ENCODE measurements at places on chromosomes 1 and 21. TPM values are rescaled to one million over a fixed set of nuclear protein-coding genes. Genes with fewer than 3 reads are reported as not detected.

GRCh38 chr1:75361260-75361659 is 227.1 kb downstream of the LHX8 start:
- no peak for DNase-seq

- no peak for DNase-seq
Measured at GRCh38 chr1:235157150-235157549, 3.9 kb downstream of the RBM34 start.

HSD11B1 gene
- total RNA-seq: 0.54 TPM

CELA2A gene
- not detected for total RNA-seq

- DNase-seq: no peak
Measured at GRCh38 chr1:158998037-158998780, 11.5 kb upstream of the IFI16 start.

DNA sequence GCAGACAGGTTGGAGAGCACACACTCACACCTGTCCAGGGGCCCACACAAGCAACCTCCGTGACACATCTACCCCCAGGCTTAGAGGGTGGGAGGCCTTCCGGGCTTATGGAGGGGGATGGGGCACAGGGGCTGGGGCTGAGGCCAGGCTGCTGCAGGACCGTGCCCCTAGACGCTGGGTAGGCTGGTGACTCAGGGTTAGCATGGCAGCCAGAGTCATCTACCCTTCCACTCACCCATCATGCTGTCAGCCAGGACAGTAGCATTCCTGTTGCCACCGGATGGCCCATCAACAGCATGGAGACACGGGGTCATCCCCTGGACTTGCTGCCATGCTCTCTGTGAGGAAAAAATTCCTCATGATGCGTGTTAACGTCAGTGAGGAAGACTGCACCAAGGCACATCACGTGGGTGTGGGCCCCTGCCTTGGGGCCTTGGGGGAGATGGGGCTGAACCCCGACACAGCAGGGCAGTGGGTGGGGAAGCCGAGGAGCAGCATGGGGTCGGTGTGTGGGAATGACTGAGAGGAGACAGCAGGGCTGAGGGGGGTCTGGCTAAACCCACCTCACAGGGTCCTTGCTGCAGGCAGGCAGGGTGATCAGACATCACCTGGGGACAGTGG is 52.8 kb downstream of the WNT9A start:
- no peak for DNase-seq

SYDE2 gene
- 4.8 TPM for total RNA-seq

CTPS1 gene
- 20.9 TPM for total RNA-seq

DNA sequence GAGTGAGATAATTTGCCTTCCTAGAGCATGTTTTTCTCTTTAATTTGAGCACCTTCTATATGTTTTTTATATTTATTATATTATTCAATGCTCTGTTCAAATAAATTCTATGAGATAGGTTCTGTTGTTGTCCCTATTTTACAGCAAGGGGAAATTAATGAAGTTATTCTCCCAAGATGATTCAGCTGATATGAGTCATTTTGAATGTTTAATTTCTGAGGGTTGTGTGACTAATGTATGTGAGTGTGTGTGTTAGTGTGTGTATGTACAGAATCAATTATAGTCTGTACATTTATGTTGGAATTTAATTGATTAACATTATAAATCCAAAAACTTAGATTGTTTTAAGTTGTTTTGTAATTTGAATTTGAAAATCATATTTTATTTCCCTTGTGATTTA is 1536.7 kb upstream of the B3GALT2 start:
- DNase-seq: peak; percentile 2

- DNase-seq: no peak
Measured at GRCh38 chr1:172456344-172456769, 12.5 kb upstream of the PIGC start.

DNA sequence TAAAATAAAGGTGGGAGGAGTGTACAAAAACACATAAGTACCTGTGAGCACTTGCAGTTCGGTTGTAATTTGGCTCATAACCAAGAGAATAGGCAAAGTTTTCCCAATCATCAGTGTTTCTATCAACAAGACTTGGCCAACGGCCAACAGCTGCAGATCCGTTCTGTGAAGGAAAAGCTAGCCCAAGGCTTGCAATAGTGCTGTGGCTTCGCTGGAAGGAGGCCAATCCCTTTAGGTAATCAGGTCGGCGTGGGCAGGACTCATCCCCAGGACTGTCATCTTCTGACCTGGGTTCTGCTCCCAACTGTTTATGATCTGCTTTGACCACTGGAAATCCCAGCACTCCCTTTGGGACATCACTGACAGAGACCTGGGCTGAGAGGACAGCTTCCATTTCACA is 107.8 kb downstream of the LYST start:
- no peak for DNase-seq

- DNase-seq: peak; percentile 68
Measured at GRCh38 chr1:18901952-18902522, 318 bp downstream of the ALDH4A1 start.

- DNase-seq: no peak
Measured at GRCh38 chr1:54337034-54337433, 69.2 kb downstream of the SSBP3 start.
